ENCODE measurements at places on chromosomes 3 and 15.

- DNase-seq: no peak
Measured at GRCh38 chr3:128603811-128604775, 46.5 kb downstream of the RPN1 start.

GRCh38 chr15:34282384-34282783, 55.2 kb downstream of the SLC12A6 start:
- DNase-seq: no peak

DNA sequence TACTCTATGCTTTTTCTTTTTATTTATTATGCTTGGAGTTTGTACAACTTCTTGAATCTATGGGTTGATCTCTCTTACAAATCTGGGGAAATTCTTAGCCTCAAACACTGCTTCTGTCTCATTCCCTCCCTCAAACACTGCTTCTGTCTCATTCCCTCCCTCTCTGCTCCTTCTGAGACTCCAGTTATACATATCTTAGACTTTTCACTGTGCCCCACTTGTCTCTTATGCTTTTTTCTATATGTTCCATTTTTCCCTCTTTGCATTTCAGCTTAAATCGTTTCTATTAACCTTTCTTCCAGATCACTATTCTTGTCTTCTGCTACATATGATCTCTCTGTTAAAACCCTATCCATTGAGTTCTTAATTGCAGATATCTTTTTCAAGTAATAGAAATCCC, 50.4 kb downstream of the RFTN1 start:
- DNase-seq: no peak

DNA sequence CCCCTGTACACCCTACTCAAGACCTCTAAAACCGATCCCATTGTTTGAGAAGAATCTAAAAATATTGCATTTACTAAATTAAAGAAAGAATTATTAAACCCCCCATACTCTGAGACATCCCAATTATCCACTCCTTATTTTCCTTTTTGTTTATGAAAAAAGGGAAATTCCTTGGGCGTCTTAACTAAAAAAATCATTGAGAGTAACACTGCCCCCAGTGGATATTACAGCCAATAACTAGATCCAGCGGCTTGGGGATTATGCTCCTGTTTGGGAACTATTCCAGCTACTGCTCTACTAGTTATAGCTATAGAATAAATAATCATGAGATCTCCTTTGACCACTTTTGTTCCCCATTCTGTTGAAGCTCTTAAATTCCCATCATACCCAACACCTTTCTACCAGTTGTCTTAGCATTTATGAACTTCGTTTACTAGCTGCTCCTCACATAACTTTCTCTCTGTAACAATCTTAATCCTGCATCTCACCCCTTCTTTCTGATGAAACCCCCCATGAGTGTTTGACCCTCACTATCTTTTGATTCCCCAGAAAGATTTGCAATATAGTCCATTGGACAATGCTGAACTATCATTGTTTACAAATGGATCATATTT, 12.7 kb upstream of the CFAP91 start:
- DNase-seq: no peak

GRCh38 chr15:61653110-61653509, 407.1 kb downstream of the VPS13C start:
- DNase-seq: no peak

DNA sequence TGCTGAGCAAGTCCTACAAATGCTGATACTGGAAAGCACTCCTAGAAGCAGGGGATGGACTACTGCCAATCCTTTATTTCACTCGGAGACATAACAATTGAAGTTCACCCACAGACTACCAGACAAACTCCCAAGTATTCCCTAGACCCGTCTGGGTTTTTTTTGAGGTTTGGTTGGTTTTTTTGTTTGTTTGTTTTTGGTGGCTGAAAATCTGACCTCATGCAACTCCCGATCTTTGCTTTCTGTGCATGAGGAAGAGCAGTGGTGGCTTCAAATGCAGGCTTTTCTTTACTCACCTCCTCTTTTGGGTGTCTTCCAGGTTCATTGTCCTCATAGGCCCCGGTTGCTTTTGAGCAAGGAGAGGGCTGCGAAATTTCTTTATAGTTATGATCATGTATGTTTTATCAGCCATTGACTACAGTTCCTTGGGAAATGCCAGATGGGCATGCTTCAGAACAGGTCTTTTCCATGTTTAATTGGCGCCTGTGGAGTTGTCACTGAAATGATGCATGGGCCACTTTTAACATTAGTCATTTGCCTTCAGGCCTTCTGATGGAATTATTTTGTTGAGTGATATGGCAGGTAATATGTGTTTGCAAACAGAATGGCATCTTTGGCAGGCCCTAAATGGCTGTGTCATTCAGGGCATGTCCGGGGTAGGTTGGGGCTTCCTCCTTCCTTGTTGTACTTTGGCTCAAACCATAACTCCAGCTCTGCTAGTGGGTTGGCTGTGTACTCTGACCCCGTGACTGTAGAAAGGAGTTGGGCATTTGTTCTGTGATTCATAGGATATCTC, 81.3 kb upstream of the ZBED2 start:
- no peak for DNase-seq

GRCh38 chr15:67613708-67614107, 71.2 kb downstream of the MAP2K5 start:
- DNase-seq: no peak

DNA sequence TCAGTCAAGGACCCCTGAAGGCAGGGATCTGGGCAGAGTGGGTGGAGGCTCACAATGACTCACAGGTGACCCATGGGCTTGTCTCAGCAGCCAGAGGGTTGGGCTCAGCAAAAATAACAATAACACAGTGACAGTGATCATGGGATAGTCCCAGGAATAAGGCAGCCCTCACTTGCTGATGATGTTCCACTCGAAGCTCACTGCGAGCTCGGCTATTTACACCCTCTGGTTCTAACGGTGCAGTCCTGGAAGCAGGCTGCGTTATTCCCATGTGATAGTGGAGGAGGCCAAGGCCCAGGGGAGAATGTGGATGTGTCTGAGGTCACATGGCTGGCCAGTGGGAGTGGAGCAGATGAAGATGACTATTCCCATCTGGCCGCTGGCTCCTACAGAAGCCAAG, 16.2 kb downstream of the CCDC33 start:
- DNase-seq: no peak

- DNase-seq: no peak
Measured at GRCh38 chr3:394775-395174, 198.2 kb downstream of the CHL1 start.

DNA sequence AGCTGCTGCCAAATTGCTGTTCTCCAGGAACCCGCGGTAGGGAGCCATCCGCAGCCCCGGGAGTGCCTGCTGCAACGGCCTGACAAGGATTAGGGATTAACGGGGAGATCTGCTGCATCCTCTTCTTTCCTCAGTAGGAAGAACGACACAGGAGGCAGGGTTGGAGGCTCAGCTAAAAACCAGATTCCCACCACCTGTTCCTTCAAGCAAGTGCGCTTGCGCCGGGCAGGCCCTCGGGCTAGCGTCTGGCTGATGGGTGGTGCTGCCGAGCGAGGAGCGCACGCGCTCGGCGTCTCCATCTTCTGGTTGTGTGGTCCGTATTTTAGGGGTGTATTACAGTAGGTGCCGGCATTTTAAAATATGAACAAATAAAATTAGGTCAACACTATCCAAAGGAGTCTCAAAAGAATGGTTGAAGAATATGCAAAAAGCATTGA, 25.4 kb upstream of the SLC25A26 start:
- no peak for DNase-seq

DNA sequence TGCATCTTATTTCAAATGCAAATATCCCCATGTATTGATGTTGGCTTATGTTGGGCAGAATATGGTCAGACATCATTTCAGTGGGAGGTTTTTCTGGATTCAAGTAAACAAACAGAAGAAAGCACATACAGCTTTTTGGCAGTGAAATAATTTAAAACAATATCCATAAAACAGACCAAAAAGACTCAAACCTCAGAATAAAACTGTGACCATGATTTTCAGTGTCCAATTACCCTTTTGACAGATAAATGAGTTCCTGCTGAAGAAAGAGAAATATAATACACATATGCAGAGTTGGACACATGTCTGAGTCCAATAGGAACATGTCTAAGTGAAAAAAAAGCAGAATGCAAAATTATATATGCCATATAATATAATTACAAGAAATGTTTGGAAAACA, 39.1 kb downstream of the PXK start:
- DNase-seq: no peak

DNA sequence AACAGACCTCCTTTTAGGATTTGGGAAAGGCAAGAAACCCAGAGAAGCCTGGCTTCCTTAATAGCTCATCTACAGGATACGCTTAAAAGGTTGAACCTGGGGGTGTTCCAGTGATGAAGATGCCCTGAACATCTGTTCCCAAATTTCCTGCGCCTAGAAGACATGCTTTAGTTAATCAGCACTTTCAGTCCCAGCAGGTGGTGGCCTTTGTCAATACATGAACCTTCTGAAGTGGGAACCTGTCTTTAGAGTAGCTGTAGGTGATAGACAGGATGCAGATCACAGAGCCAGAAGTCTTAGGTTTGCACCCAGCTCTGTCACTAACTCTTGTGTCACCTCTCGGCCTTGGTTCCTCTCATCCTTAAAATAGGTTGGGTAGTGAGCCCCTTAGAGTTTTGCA, 149.7 kb upstream of the SYNPR start:
- peak; percentile 6 for DNase-seq

GRCh38 chr3:124263168-124263567, 271.2 kb upstream of the ROPN1 start:
- DNase-seq: no peak

DNA sequence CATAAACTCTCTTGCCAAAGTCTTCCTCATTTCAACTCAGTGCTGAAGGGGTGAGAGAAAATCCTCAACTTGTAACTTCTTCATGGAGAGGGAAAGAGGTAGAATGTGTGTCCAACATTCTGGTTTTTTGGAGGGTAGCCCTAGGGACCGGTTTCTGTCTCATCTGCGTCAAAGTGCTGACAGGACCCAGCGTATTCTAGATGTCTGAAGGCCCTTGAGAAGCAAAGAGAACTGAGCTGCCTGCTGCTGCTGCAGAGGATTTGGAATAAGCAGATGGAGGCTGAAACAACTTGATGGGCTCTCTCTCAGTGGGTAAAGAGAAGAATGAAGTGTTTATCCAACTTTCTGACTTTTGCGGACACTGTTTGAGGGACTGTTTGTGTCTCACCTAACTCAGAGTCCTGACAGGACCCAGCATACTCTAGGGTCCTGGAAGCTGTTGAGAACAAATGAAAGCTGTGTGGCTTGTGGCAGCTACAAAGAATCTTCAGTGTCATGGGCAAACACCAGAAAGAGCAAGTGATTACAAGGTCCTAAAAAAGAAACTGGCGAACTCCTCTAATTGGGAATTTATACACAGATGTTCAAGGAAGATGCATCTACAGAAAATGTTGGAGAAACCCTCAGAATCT, 174.4 kb downstream of the SI start:
- DNase-seq: no peak

GRCh38 chr15:67796196-67797127, 28.8 kb upstream of the SKOR1 start:
- DNase-seq: no peak

GRCh38 chr3:178597371-178597770, 61.1 kb downstream of the KCNMB2 start:
- DNase-seq: no peak

DNA sequence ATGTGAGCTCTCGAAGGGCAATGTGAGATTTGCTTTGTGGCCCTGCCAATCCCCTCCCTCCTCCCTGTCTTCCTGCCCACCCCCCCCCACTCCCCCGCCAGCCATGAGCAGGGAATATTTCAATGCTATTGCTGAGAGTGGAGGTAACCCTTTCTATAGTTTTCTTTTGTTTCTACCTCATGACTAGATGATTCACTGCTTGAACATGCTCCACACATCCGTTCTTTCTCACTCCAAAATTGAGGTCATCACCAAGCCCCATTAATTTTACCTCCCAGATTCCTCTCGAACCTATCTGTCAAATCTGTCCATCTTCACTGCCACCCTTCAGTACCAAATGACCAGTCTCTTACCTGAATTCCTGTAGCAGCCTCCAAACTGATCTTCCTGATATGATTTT, 12.2 kb downstream of the ZNF774 start:
- no peak for DNase-seq

- DNase-seq: no peak
Measured at GRCh38 chr3:172194702-172195406, 155.5 kb downstream of the FNDC3B start.

DNA sequence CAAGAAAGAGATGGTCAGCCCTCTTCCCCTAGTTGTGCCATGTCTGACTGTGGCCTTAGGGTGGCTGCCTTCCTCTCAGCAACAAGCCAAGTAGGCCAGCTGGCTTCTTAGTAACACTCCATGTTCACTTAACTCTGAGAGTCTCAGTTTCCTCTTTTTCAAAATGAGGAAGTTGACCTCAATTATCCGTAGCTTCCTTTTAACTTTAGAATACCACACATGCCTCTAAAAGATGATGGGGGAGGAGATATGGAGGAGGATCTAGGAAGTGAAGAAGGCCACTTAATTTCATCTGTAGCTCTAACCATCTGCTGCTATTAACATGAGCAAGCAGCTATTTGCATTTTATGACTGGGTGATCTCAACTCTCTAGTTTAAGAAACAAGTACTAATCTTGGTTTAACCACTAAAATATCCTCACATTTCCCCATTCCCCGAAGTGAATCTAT, 32.9 kb downstream of the CD200R1L start:
- DNase-seq: no peak

DNA sequence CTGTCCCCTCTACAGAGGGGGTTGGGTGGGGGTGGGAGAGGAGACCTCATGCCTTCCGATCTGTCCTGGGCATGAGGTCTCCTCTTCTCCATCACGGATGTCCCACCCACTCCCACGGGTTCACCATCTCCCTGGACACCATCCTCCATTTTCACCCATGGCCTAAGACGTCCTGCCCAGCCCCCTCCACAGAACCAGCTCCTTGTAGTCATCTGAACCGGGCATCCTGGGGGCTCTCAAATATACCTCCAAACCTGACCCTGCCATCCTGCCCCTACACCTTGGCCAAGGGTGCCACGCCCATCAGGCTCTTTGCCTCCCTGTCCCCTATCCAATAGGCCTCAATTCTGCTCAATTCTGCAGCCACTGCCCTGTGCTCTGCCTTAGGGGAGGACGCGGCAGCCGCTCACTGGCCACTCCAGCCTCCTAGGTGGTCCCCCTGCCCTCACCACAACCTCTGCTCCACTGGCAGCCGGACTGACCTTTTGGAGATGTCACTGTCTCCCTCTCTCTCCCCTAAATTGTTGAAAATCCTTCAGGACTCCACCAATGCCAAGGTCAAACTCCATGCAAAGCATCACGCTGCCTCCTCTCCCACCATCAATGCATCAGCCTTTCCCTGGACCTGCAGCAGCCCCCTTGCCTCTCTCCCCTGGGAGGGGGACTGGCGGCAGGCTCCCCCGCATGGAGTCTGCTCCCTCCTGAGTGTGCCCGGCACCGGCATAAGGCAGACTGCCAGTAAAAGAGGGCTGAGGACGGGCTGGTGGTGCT, 9.4 kb upstream of the ANPEP start:
- DNase-seq: no peak

DNA sequence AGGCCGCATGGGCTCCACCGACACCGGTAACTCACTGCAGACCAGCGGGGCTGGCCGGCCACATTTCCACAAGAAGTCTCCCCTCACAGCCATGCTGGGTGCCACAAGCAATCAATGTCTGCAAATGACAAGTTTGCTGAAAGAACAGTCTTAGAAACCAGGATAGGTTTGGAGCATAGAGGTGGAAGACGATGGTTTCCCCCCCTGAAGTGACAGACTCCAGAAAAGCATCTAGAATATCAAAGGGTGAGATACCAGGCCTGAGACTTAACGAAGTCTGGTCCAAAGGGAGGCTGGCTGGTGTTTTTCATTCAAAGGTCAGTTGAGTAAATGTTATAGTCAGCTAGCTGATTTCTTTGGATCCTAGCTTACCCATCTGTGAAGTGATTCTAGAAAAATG, 50.0 kb upstream of the WNT5A start:
- DNase-seq: no peak

All from NCI-H345 (cell line).